ENCODE measurements at places on chromosomes 12 and 14. TPM values are rescaled to one million over a fixed set of nuclear protein-coding genes. Genes with fewer than 3 reads are reported as not detected.

The KRT6C gene
- not detected for total RNA-seq

The ZNF84 gene
- 19.8 TPM for total RNA-seq

The SLC39A2 gene
- total RNA-seq, result not detected

The PRPF39 gene
- 15.6 TPM for total RNA-seq

The PTCSC3 gene
- not detected for total RNA-seq

The CABP1 gene
- not detected for total RNA-seq

The KERA gene
- total RNA-seq, result not detected

The TIMELESS gene
- total RNA-seq, result 19.1 TPM

The RBM19 gene
- 33.1 TPM for total RNA-seq

Measured in A375 (cell line).